ENCODE measurements at places on chromosomes 1 and 21. TPM values are rescaled to one million over a fixed set of nuclear protein-coding genes. Genes with fewer than 3 reads are reported as not detected.

- no peak overlapping the region for H3K27ac ChIP-seq
- H3K4me3 ChIP-seq, result no peak overlapping the region
- peaks cover 6% of the 10 kb centered on the region for H3K36me3 ChIP-seq
- H3K27me3 ChIP-seq, result no peaks in the 10 kb centered on the region
- DNase-seq, result peak; percentile 61
- H3K4me1 ChIP-seq, result peaks cover 17% of the 10 kb centered on the region
These were observed 3.6 kb upstream of the CYB561D1 start for GRCh38 chr1:109490029-109490933.

GRCh38 chr1:212295579-212295978, 10.4 kb downstream of the PPP2R5A start:
- no peak overlapping the region for H3K4me3 ChIP-seq
- H3K36me3 ChIP-seq, result no peaks in the 10 kb centered on the region
- no peaks in the 10 kb centered on the region for H3K27me3 ChIP-seq
- DNase-seq, result no peak

CDK18 gene
- total RNA-seq, result 1.4 TPM

- no peaks in the 10 kb centered on the region for H3K36me3 ChIP-seq
- H3K4me3 ChIP-seq, result no peak overlapping the region
- no peak overlapping the region for H3K27ac ChIP-seq
- no peak for DNase-seq
- H3K27me3 ChIP-seq, result no peaks in the 10 kb centered on the region
These were observed 271.3 kb downstream of the PTBP2 start for GRCh38 chr1:96992871-96993270.

FCRL4 gene
- not detected for total RNA-seq

DNA sequence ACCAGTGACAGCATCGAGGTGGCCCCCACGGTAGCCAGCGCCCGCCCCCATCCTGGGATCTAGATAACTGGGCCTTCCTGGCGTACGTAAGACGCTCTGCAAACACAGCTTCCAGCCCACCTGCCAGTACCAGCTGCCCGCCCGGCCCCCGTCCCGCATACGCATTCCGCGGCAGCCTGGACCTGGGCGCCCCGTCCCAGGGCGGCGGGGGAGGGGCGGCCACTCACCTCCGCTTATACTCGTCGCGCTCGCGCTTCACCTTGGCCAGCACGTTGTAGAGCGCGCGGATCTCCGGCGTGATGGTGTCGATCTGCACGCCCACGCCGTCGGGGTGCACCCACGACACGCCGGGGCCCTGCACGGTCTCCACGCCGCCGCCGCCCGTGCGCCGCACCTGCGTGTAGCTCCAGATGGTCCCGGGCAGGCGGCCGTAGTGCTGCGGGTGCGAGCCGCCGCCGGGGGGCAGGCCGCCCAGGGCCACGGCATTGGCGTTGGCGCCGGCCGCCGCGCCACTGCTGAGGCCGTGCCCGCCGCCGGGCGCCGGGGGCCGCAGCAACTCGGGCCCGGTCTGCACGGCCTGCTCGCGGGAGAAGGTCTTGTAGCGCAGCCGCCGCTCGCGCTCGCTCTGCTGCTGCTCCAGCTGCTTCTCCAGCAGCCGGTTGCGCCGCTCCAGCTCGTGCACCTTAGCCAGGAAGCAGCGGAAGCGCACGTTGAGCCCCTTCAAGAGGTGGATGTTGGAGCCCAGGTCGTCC, 859 bp downstream of the IFFO2 start:
- H3K27me3 ChIP-seq, result no peaks in the 10 kb centered on the region
- peak overlapping the region; percentile 69 for H3K4me3 ChIP-seq
- H3K36me3 ChIP-seq, result no peaks in the 10 kb centered on the region
- H3K27ac ChIP-seq, result peak overlapping the region; percentile 60
- peaks cover 60% of the 10 kb centered on the region for H3K4me1 ChIP-seq

TMEM82 gene
- not detected for total RNA-seq

DNA sequence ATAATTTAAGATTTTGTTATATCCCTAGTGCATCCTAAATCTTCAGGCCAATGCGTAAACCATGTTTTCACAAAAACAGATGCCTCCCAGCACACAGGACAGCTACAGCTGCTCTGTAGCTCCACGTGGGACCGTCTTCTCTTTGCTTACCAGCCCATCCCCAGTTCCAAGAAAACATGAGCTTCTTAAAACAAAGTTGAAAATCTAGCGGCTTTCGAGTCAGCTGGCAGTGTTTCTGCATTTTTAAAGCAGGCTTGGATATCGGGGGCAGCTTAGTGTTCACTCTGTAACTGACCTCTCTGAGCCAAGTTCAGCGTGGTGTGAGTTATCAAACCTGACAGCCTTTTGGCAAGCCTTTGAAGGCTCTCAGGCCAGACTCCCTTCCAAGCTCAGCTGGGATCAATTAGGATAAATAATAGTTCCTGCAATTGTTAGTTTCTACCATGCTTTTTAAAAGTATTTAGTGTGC, 881.5 kb downstream of the LTN1 start:
- H3K4me1 ChIP-seq, result no peaks in the 10 kb centered on the region
- H3K36me3 ChIP-seq, result no peaks in the 10 kb centered on the region
- DNase-seq, result no peak
- H3K27ac ChIP-seq, result no peak overlapping the region
- no peaks in the 10 kb centered on the region for H3K27me3 ChIP-seq

DNA sequence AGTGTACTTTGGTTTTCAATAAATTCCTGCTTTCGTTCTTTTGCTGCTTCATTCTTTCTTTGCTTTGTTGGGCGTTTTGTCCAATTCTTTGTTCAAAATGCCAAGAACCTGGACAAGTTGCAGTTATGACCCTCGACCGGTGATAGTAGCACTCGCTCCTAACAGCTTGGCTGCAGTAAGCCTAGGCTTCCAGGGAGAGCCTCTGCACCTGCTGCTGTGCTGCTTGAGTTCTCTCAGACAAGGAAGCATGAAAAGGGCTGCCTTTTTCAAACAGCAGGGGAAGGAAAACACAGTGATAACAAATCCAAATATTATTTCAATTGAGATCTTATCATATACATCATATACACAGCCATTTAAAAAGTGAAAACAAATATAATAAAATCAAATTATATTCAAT, 12.8 kb upstream of the RIPK4 start:
- no peak overlapping the region for H3K27ac ChIP-seq
- H3K4me1 ChIP-seq, result no peaks in the 10 kb centered on the region
- H3K27me3 ChIP-seq, result peaks cover 29% of the 10 kb centered on the region
- H3K4me3 ChIP-seq, result no peak overlapping the region
- DNase-seq, result no peak

DNA sequence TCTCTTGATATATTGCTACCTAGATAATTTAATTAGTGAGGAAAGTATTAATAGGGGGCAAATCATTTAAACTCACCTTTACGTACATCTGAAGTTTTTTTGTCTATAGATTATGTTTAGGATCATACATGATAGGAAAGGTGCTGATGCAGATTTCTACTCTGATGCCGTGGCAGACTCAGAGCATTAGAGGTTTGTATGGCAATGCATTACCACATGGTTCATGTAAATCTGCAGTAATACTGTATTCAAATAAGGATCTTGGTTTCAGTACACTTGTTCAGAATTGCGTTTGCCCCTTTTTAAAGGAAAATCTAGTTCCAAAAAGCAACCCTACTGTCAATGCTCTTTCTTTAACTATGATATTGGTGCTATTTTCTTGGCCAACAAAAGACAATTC, 288.3 kb downstream of the PTPRC start:
- no peaks in the 10 kb centered on the region for H3K27me3 ChIP-seq
- DNase-seq, result no peak
- no peak overlapping the region for H3K27ac ChIP-seq

DNA sequence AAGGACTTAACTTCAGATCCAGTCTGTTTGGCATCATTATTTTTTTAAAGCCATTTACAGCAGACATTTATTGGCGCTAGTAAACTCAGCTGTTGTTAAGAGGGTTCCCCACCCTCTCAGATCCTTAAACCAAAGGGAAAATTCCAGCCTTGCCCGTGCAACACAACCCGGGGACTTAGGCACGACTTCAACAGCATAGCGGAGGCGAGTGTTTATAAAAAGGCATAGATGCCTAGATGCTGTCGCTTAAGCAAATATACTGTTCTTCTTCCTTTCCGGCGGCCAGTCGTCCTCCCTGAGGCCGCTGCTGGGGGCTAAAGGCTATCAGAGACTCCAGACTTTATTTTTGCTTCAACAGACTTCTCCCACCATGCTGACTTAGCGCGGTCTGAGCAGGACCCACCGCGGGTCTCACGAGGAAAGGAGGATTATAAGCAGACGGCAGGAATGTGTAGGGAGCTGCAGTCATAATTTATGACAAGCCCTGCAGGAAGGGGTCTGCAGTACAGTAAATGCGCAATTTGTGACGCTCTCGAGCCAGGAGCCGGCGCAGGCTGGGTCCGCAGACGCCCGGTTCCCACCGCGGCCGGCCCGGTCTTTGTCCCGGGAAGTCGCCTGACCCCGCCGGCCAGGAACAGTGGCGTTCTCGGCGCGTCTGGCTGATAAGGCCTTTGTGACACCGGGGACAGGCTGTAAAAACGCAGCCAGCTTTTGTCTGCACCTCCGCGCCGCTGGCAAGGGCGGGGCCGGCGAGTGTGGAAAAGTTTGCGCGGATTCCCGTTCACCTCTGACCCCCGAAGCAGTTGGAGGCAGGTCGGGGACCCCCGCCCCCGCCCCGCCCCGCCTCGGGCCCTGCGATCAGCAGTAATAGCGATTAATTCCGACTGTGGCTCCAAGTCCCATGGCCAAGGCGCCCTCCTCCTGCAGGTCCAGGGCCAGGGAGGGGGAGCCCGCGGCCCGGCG, 61.2 kb upstream of the ARHGEF16 start:
- no peaks in the 10 kb centered on the region for H3K36me3 ChIP-seq
- peaks cover 4% of the 10 kb centered on the region for H3K27me3 ChIP-seq
- no peaks in the 10 kb centered on the region for H3K4me1 ChIP-seq
- no peak overlapping the region for H3K27ac ChIP-seq

SLC45A3 gene
- 0.33 TPM for total RNA-seq

- H3K36me3 ChIP-seq, result no peaks in the 10 kb centered on the region
- H3K27ac ChIP-seq, result no peak overlapping the region
These were observed 7.7 kb downstream of the LRRC52 start for GRCh38 chr1:165551469-165551868.

DNA sequence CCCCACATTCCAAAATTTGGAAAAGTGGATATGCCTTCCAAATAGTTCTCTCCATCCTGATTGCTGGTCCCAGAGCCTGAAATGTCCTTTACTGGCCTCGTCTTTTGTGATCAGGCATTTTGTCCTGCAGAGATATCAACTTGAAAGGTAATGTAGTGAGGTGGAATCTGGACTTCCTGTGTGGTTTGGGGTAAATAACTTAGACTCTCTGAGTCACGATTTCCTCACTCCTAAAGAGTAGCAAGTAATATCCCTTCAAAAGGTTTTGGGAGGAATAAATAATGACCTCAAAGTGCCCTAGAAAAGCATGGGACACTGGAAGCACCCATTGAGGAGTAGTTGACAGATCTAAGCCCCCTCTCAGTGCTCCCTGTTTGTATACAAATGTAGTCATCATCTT, 426.6 kb downstream of the OMA1 start:
- DNase-seq, result no peak
- H3K27ac ChIP-seq, result no peak overlapping the region
- no peak overlapping the region for H3K4me3 ChIP-seq

DLGAP3 gene
- 0.82 TPM for total RNA-seq

LCE1D gene
- not detected for total RNA-seq

C1orf226 gene
- not detected for total RNA-seq

EFNA3 gene
- total RNA-seq, result 0.94 TPM

KCNA3 gene
- total RNA-seq, result 38.4 TPM

Data from CD8-positive, alpha-beta memory T cell (primary cell).